Right ventricle myocardium inferior (tissue), 1 donor: ENCODE measurements at places on chromosomes 7 and 10.

DNA sequence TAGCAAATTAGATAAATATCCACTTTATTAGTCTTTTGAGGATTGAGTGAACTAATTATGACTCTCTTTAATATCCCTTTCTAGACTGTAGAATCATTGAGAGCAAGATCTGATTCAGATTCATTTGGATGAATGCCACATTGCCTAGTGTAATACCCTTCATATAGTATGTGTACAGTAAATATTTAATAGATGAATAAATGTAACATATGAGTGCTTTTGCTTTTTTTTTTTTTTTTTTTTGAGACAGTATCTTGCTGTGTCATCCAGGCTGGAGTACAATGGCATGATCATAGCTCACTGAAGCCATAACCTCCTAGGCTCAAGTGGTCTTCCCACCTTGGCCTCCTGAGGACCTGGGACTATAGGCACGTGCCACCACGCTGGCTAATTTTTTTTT is 14.8 kb downstream of the SAMD8 start:
- DNase-seq = no peak

DNA sequence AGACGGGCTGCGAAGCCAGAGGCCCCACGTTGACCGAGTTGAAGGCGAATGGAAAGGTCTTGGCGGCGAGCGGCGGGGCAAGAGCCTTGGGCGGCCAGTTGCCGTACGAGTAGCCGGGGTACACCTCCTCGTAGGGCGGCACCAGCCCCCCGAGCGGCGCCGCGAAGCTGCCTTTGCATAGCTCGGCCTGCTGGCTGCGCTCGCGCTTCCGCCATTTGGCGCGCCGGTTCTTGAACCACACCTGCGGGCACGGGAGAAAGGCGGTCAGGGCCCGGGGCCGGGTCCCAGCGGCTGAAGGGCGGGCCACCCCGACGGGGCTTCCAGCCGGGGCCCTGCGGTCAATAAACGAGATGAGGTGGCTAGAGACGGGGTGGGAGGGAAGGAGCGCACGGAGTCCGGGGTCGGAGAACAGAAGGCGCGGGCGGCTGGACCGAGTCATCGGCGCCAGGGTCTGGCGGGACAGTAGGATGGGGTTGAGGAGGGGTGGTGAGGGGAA is 4.8 kb downstream of the ELOVL3 start:
- DNase-seq = peak; percentile 81

DNA sequence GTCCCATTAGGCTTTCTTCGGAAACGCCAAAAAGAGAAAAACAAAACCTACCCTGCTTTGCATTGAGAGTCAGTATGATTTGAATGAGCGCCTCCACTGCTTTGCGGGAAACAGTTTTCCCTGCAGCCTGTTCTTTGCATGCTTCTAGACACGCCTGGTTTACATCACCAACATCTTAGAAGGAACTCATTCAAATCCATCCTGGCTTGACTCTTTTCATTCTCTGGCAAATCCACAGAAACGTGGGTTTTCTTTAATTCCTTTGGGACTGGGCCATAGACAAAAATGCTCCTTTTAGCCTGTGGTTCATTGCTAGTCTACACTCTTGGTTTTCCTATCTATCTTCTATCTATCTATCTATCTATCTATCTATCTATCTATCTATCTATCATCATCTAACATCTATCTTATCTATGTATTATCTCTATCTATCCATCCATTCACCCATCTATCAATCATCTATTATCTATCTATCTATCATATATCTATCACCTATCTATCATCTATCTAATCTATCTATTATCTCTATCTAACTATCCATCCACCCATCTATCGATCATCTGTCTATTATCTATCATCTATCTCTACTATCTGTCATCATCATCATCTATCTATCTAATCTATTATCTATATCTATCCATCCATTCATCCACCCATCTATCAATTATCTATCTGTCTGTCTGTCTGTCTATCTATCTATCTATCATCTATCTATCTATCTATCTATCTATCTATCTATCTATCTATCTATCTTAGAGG is 68.3 kb downstream of the GATA3 start:
- no peak for DNase-seq

- DNase-seq = no peak
Measured at GRCh38 chr10:81031774-81032173, 494.1 kb downstream of the SH2D4B start.

DNA sequence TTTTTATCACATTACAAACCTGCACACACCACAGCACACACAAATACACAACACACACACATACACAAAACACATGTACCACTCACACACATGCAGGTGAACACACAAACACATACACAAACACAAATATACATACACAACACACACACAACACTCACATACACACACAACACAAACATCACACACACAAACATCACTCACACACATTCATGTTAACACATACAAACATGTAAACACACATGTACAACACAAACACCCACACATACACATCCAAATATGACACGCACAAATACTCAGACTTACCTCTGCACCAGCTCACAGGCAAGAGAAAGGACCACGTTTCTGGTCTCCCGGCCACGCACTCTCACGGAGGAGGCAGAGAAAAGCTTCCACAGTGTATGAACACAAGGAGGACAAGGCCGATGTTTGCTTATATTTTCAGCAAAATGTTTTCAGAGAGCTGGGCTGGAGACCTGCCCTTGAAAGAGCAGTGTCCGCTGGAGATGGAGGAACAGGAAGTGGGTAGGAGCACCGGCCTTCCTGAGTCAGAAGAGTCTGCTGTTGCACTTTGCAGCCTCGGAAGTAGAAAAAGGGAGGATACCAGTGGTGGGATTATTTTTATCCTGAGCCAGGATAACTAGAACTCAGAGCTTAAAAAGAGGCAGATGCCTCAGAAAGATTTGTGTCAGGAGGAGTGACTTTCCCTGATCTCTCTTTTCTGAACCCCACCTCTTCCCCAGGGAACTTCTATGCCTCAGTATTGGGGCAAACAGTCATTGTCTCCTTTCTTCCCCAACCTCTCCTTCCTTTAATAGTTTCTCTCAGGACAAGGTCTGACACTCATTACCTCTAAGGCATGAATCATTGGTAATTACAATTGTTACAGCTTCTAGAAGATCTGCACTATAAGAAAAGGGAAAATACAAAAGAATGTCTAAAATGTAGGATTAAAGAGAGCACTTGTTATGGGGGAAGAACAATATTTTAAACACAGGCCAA is at the start of gene GIMAP6:
Gene GIMAP6, minus strand, starts transcription at position 520 of the 999 bp plus-strand sequence. CDS start 2,243 bp downstream, outside the sequence.
- peak; percentile 75 for DNase-seq

DNA sequence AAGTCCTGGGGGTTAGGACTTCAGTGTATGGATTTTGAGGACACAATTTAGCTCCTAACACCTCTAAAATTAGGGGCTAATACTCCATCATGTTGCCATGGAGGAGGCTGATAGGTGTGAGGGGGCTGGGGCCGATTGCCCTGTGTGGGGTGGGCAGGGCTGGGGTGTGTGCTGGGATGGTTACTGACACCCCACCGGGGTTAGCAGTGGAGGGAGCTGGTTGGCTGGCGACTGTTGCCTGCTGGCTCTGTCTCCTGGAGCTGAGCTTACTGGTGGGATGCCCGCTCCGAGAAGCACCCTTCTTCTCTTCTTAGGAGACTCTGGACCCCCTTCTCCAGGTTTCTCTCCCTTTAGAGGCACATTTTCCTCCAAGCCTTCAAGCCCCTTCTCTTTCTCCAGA is 22.2 kb upstream of the SH2D4B start:
- DNase-seq = peak; percentile 21

GRCh38 chr7:30927040-30927439 is 15.4 kb downstream of the AQP1 start:
- no peak for DNase-seq

DNA sequence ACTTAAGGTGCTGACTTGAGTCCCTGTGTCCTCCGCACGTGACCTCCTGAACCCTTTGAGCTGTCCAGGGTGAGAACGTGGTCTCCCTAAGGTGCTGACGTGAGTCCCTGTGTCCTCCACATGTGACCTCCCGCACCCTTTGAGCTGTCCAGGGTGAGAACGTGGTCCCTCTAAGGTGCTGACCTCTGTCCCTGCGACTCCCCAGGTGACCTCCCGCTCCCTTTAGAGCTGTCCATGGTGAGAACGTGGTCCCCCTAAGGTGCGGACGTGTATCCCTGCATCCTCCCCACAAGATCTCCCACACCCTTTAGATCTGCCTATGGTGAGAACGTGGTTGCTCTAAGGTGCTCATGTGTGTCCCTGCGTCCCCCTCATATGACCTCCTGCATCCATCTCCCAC is 174.3 kb downstream of the ADARB2 start:
- no peak for DNase-seq

GRCh38 chr10:131237991-131238651 is 73.4 kb downstream of the TCERG1L start:
- no peak for DNase-seq

GRCh38 chr10:44195112-44196007 is 189.5 kb downstream of the CXCL12 start:
- no peak for DNase-seq

GRCh38 chr10:75405598-75406461 is 4.3 kb upstream of the ZNF503 start:
- no peak for DNase-seq

DNA sequence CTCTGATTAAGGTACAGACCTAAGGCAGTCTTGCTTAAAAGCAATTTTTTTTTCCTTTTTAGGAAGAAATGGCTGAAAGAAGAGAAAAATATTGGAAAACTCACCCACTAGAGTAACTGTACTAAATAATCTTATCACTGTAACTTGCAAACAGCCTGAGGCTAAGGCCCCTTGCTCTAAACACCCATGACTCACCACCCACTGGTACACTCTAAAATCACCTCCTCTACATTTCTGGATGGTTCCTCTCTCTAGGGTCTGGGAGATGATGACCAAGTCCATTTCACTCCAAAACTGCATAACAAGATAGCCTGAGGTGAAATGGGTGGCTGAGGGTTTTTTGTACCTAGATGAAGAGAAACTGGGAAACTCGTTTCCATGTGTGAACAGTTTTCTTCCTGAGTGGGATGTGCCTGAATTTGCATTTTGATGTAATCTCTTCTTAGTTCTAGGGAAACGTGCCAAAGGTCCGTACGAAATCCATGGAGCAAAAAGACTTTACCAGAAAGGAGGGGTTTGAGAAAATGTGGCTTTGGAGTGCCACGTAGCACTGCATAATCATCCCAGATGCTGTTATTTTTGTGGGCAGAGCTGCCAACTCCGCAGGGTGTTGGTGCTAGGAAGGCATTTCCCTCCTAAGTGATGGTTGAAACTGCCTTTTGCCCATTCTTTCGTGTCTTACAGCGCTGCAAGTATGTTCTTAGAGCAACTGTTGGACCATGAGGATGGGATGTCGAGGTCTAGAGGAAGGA is 113.5 kb upstream of the C10orf90 start:
- DNase-seq = no peak

DNA sequence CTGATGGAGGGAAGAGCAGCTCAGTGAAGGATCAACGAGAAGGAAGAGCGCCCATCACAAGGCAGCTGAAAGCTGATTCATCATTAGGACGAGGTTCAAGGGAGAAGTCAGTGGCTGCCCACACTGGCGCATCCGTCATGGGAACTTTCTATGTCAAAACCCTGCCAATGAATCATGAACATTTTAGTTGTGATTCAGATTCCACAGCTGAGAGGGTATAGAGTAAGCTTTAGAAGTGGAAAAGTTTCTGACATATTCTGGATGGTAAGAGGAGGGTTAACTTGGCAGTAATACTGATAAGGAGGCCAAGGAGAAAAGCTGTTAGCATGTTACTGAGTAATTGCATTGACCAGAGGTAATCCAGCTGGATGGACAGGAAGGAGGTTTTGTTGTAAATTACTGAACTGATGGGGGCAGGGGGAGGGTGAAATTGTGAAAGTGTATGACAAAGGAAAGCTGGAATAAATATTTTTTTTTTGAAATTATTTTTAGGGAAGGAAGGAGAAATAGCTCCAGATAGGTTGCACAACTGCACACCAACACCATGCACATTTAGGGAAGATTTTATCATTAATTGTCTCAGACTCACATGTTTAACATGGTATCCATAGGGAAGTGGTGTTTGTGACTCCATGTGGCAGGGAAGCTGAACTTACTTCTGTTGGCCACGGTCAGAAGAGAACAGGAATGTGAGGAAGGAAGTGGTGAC is 78.3 kb upstream of the NRP1 start:
- peak; percentile 68 for DNase-seq

DNA sequence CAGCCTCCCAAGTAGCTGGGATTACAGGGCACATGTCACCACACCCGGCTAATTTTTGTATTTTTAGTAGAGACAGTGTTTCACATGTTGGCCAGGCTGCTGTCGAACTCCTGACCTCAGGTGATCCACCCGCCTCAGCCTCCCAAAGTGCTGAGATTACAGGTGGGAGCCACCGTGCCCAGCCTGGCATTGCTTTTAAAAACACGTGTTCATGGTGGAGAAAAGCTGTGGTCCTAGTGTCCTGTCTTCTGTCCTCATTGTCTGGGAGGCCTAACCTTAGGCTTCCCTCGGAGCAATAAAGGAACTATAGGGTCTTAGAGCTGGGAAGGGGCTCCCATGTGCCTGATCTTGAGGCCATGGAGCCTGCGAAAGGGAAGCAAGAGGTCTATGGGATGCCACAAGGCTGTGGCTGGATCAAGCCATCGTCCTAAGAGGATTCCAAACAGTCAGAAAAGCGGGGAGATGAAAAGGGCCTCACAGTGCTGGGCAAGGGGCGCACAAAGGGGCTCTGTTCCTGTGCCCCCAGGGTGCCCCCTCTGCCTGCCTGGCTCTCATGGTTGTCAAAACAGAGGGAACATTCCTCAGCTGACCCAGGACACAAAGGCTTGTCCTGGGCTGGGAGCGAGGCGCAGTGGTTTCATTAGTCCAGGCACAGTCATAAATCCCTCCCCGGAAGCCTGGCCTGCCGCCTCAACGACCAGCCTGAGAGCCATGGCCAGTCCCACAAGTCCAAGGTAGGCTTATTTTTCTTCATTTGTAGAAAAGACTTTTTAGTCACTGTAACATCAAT is 106.6 kb upstream of the TNS3 start:
- no peak for DNase-seq

GRCh38 chr10:29856295-29856694 is 203.1 kb downstream of the JCAD start:
- DNase-seq = no peak

DNA sequence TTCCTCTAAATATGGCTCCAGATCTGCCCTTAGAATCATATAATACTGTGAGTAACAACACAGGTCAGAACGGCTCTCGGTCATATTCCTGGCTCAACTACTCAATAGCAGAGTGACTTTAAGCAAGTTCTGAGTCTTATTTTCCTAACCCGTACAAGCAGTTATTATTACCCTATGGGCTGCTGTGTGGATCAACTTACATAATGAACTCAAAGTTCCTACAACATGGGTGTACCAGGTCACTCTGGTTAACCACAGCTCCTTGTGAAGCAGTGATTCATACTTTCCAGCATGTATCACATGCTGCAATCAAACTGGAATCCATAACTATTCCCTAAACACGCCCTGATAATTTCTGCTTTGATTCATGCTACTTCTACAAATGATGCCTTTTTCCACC is 107.3 kb downstream of the LRRN3 start:
- no peak for DNase-seq

DNA sequence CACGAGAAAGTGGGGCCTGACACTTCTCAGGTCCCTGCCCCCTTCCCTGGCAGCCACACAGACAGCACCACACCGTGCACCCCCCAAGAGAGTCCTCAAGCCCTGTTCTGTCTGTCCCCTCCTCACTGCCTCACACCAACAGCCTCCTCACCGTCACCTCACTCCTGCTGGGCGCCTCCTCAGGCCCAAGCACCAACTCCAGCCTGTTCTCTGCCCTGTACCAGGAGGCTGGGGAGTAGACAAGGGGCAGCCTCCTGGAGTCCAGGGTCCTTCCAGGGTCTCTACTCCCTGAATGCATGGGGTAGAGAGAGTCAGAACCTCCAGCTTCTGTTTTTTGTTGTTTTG is 26.9 kb upstream of the ELN start:
- DNase-seq = no peak

GRCh38 chr10:74460812-74461211 is 309.8 kb downstream of the ADK start:
- DNase-seq = no peak

- DNase-seq = no peak
Measured at GRCh38 chr7:84237533-84238173, 43.1 kb upstream of the SEMA3A start.
